ENCODE measurements at places on chromosomes 5 and 9.

DNA sequence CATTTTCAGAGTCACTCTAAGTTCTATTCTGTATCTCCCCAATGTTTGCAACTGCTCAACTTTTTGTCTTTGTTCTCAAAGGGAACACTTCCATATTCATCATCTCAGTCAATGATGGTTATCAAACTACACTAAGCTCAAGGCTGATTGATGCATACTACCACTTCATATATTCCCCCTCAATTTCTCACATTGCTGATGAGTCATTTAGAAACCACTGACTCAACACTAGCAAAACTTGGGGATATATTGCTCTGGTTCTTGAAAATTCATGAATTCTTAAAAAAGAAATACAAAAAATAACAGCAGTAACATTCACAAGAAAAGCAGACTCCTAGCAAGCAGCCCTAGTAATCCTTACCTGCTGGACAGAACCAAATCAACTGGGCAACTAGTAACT lies 52.2 kb downstream of the ABHD17B start:
- DNase-seq: peak; percentile 55

GRCh38 chr5:67425514-67425913 lies 228.9 kb upstream of the CD180 start:
- no peak for DNase-seq

- no peak for DNase-seq
These were observed 63.5 kb downstream of the C9orf50 start for GRCh38 chr9:129557192-129558036.

DNA sequence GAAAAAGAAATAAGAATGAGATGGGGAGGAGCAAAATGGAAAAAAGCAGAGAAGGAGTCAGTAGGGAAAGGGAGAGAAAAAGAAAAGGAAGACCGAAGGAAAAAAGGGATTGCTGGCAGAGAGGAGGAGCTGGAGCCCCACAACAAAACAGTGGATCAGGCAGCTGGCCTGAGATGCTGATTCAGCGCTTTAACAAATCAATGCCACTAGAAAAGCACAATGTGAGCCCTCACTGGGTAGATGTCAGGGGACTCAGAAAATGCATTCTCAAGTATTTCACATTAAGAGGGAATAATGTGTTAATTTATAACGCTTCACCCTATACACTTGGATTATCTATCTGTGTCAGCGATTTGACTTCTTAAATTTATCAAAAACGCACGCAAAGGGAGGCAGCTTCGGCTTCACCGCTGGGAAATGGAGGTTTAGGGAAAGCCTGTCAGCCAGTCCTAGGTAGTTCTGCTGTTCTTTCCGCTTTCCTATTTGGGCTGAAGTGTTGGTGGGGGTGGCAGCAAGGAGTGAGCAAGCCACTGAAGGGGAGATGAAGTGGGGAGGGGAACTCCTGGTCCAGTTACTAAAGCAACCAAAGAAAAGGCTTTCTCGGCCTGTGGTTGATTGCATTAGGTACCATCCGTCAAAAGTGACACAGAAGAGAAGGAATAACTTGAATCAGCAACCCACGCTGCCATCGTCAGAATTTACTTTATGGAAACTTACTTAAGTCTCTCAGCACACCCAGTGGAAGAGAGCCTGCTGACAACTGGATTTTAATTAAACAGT lies 161.6 kb downstream of the BNC2 start:
- DNase-seq: no peak

- DNase-seq: no peak
These were observed 20.9 kb downstream of the BRD9 start for GRCh38 chr5:871596-872298.

DNA sequence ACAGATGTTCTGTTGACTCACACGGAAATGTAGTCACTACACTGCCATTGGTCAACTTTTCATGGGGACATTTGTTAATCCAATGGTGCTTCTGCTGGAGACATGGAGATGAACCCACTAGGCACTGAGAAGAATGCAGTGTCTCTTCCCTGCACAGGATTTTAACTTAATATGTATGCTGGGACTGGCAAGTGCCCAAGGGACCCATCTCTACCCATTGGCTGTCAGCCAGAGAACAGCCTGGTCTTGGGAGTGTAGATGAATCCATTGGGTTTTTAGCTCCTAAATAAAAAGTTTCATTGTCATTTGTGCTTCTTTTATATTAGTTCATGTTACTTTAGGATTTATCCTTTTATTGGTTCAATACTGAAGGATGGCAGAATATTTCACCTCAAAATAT lies 195.8 kb upstream of the CDH6 start:
- DNase-seq: no peak

DNA sequence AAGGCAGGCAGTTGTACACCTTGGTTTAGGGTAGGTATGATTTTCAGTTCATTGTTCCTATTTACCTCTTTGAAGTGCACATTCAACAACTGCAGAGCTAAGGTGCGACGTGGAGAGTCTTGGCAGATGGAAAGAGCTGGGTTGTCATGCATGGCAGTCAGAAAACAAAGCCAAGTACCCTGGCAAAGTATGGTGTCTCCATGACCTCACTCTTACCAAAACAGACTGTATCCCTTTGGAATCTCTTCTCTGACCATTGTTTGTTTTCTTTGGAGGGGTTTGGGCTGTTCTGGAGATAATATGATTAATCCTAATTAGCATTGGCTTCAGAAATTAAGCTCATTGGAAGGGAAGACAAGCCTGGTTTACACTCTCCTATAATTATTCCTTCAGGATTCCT lies 665.7 kb downstream of the DNAH5 start:
- DNase-seq: no peak

- peak; percentile 74 for DNase-seq
These were observed 13.0 kb downstream of the CXXC5 start for GRCh38 chr5:139660923-139661814.

DNA sequence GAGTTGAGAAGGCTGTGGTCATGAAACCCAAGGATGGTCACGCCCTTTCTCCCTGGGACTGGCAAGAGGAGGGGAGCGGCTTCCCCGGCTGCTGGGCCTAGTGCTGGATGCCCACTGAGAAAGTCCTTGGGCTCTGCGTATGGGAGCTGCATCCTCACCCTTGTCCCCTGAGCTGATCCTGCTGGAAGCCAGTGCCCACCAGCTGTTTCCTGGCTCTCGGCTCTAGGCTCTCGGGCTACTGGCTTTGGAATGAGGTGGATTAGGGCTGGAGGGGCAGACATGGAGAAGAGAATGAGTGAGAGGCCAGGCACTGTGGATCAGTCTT lies 149.3 kb upstream of the PPP1R26 start:
- no peak for DNase-seq

GRCh38 chr5:167348980-167349379 lies 942.5 kb upstream of the WWC1 start:
- no peak for DNase-seq

- no peak for DNase-seq
These were observed 2.7 kb downstream of the MRPL41 start for GRCh38 chr9:137554349-137554748.

DNA sequence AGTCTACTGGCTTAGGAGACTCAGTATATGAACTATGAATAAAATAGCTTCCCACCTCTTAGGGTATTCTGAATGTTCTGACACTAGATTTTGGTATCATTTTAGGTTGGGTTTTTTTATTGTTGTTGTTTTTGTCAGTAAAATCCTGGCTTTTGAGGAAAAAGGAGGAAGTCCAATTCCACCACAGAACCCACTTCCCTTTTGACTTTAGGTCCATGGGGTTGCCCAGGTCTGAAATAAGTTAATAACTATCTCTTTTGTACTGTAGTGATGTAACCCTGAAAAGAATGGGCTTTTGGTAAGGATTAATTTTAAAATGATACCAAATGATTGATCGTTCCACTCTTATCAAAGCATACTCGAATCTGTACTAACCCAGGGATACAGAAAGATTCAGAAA lies 29.1 kb upstream of the IL12B start:
- no peak for DNase-seq

DNA sequence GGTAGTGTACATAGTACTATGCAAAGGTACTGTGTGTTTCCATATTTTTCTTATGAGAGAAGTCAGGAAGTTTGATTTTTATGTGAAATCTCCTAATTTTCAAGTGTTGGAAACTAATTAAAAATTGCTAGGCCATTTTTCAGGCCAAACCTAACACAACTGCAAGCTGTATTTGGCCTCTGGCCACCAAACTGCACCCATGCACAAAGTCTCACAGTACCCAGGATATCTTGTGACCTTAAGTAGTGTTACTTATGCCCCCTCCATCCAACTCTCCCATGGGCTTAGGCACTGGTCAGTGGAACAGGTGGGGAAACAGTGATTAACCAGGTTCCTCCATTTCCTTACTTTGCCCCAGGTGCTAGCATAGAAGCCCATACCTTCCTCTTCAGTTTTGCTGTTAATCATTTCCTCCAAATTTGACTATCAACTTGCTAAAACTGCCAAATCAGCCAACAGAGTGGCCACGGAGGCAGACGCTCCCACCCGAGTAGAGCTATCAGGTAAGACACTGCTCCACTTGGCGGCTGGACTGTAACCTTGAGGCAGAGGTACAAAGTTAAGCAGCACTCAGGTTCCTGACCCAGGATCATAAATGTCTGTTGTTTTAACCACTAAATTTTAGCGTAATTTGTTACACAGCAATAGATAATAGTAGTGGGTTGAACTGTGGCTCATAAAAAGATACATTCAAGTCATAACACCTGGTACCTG lies 19.5 kb upstream of the KIF27 start:
- no peak for DNase-seq

DNA sequence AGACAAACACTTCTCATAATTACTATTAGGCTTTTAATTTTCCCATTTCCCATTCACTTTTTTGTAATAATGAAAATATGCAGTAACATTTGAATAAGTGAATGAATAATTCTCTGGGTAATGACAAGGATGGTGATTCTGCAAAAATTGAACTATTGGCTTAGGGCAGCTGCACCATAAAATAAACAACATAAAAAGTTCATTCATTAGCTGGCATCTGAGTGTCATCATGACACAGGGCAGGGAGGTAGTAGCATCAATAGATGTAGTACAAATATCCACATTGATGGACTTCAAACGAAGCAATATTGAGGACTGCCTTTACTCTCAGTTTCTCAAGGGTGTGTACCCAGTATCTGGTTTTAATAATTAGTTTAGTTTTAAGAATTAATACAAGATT lies 4.9 kb downstream of the MEGF10 start:
- DNase-seq: no peak

DNA sequence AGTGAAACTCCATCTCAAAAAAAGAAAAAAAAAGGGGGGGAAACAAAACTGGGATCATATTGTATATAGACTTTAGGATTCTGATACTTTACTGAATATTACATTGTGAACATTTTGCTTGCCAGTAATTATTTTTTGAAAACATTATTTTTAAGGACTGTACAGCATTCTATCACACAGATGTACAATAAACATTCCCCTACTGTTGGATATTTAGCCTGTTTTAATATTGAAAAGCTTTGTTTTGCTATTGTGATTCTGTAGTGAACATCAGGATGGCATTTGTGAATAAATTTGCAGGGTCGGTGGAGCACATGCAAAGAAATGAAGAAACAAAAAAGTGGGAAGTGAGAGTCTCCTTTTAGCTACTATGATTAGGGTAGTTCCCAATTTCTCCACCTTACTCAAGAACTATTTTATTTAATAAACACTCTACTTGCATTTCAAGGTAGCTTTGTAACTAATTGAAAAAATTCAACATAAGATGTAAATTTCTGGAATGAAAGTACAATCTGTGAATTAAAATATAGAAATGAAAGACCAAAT lies 18.7 kb downstream of the RASGRF2 start:
- DNase-seq: no peak

GRCh38 chr9:134245179-134245578 lies 80.8 kb upstream of the RNU6ATAC start:
- DNase-seq: no peak

DNA sequence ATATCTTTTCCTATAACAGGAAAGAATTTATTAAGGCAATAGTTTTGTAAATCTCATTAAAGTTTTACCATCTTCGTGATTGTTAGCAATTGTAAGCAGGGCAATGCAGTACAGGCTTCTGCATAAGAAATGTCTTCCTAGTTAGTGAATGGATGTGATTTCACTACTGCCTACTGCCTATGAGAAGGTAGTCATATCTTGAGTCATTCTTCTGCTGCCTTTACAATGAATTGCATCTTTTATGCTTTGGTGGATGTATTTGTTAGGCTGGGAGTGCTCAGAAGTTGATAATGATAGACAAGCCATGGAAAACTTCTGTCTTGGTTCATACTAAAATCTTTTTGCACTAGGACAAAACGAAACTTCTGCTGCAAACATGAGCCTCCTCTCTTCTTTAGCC lies 128.0 kb downstream of the ADAMTSL1 start:
- no peak for DNase-seq

- no peak for DNase-seq
These were observed 447.8 kb downstream of the PLK2 start for GRCh38 chr5:58012102-58012501.

DNA sequence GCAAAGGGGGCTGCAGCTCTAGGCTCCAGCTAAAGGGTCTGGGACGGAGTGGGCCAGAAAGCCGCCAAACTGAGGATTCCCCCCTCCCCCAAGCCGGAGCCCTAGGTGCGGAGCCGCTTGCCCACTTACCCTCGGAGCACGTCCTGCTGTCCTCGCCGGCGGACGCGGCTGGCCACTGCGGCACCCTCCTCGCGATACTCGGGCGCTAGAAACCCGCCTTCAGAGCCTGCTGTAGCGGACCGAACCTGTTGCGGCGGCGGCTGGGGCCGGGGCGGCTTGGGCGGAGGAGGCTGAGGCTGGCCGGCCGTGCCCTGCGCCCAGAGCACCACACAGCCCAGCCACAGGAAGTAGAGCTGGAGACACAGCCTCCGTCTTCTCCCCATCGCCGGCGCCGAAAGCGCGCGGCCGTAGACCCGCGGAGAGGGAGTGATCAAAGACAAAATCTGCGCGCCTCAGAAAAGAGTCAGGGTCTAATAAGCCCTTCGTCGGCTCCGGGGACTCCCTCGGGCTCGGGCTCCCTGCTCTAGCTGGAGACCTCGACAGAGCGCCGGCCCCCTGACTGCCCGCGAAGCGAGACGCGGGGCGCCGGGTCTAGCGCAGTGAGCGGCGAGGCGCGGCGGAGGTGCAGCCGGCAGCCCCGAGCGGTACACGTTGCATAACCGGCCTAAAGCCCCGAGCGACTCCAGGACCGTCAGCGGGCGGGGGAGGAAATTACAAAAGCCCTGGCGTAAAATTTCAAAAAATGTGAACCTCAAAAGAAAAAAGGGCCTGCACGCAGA lies 635 bp downstream of the FBN2 start:
- no peak for DNase-seq

- peak; percentile 80 for DNase-seq
These were observed 65.0 kb downstream of the C9orf152 start for GRCh38 chr9:110142868-110143481.

DNA sequence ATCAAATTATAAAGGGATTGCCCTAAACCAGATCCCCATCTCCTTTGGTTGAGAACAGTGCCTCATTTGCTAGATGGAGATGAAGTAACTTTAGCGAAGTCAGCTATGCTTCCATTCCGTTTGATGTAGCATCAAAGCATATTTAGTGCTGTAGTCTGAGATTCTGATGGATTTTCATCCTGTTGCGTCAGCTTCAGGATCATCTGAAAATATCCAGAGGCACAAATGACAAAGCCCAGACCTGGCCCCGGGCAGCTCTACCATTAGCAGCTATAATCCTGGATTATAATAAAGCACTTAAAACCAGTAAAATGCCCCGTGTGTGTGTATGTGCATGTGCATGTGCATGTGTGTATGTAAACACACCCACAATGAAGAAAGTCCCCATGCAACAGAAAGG lies 44.7 kb downstream of the ERAP1 start:
- DNase-seq: no peak

- peak; percentile 22 for DNase-seq
These were observed 134.7 kb downstream of the MACIR start for GRCh38 chr5:103393101-103393754.
